Natural killer cell treated with Interleukin-12 subunit alpha and Interleukin-12 subunit beta and Interleukin-15 and Interleukin-18, amount 100 ng/mL, for 72 hours (primary cell): ENCODE measurements at places on chromosomes 11 and 22. TPM values are rescaled to one million over a fixed set of nuclear protein-coding genes. Genes with fewer than 3 reads are reported as not detected.

DNA sequence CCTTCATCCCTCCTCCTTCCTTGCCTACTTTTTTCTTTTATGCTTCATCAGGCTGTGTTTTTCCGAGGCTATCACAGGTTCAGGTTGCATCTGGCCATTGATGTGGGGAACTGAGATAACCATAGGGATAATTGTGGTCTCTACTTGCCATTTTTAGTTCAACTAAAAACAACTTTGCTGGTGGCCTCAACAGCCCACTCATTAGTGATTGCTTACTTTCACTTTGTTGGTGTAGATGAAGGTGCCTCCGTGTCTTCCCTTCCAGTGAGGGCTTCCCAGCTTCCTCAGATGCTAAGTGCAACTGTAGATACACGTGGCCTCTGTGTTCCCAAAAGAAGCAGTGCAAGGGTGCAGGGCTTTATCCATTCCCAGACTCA lies 35.0 kb downstream of the KCNJ1 start:
- no peak for DNase-seq
- H3K36me3 ChIP-seq = no peaks in the 10 kb centered on the region
- peak overlapping the region; percentile 1 for H3K4me3 ChIP-seq
- no peaks in the 10 kb centered on the region for H3K27me3 ChIP-seq

DNA sequence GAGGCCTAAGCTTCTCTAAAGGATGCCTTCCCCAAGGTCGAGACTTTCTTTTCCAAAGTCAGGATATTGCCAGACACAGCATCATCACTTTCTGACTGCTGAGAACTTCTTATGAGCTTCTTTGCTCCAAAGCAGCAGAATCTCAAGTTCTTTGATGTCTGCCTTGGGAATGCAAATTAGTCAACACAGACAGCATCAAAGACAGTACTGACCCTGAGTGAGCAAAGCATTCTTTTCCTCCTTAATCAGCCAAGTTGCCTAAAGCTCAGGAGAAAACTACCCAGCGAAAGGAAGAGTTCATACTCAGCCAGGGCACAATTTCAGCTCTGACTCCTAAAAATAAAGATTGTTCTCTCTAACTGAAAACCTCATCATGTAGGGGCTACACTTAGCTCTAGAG lies 98.0 kb downstream of the SLC36A4 start:
- DNase-seq = no peak
- no peaks in the 10 kb centered on the region for H3K4me1 ChIP-seq
- no peaks in the 10 kb centered on the region for H3K36me3 ChIP-seq

The ARRB1 gene
- total RNA-seq = 54.5 TPM

The OR5A1 gene
- total RNA-seq = not detected
